ENCODE measurements at places on chromosomes 1 and 21. TPM values are rescaled to one million over a fixed set of nuclear protein-coding genes. Genes with fewer than 3 reads are reported as not detected.

Gene SPAG17
- 0.62 TPM for polyA plus RNA-seq

- no peak for DNase-seq
These were observed 25.9 kb upstream of the CD84 start for GRCh38 chr1:160605205-160605604.

DNA sequence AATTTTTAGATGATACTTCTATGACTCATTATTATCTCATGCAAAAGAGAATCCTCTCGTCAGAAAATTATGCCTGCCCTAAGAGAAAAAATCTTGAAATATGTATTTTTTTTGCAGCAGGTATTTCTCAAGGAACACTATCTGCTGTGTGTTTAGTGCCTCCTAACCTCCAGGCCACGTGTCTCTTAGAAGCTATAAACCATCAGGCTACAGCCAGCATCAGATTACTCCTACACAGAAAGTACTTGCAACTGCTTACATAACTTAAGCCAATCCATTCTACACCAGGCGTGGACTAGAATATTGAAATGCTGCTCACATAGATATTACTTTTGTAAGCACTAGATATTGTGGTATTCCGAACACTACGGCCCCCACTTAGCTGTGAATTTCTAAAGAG lies 933.4 kb downstream of the PLA2G4A start:
- no peak for DNase-seq

GRCh38 chr1:59985911-59986515 lies 59.4 kb upstream of the CYP2J2 start:
- no peak for DNase-seq

Gene KRTAP7-1
- polyA plus RNA-seq = not detected

DNA sequence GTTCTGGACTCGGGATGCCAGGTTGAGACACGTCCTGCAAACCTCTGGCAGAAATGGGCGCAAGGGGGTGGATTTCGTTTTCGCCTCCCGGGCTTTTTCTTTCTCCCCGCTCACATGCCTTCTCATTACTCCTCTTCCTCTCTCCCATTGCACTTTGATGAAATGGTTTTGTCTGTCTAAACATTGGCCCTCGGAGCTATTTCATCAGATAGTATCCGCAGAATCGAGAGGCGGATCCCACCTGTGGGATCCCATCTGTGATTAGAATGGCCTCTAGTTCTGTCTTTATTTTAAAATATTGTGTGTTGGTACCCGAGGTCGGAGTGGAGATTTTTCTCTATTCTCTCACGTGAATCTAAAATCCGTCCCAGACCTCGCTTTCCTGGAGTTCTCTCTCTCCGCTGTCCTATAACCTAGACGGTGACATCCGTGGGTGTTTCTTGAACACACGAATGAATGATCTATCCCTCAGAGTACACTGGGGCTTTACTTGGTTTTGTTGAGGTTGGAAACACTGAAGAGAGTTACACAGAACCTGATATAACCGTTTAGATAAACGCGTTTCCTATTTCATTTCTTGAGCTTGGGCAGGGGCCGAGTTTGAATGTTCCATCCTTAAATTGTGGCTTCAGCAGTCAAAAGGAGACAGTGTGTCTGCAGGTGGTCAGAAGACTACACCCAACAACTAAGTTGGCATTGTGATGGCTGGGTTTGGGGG lies 2.0 kb downstream of the EDARADD start:
- DNase-seq = peak; percentile 41

DNA sequence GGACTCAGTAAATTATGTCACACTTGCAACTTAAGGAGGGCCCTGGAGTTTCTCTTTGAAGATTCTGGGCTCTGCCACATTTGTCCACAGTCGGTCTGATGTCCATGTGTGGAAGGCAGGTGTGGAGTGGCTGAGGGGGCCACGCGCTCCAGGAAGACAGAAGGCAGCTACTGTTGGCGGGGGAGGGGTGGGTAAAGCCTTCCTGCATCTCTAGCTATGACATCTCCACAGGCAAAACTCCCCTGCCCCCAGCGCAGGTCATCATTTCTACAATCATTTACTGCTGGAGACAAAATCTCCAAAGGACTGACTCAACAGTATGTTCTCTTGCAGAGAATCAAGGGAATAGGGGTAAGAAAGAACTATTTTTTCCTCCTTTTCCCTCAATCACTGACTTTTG lies 11.4 kb upstream of the TSPEAR start:
- DNase-seq = no peak
